RKO (cell line): ENCODE measurements at places on chromosomes 1 and 21.

DNA sequence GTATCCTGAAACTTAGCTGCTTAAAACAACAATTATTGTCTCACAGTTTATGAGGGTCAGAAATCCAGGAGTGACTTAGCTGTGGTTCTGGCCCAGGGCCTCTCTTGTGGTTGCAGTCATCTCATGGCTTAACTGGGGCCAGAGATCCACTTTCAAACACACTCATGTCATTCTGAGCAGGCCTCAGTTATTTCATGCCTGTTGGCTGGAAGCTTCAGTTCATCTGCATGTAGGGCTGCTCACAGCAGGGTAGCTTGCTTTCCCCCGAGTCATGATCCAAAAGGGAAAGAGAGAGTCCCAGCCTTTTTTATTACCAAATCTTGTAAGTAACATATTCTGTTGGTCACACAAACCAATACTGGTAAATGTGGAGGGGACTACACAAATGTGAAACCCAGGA lies 96.6 kb upstream of the B3GALT2 start:
- no peak for DNase-seq

DNA sequence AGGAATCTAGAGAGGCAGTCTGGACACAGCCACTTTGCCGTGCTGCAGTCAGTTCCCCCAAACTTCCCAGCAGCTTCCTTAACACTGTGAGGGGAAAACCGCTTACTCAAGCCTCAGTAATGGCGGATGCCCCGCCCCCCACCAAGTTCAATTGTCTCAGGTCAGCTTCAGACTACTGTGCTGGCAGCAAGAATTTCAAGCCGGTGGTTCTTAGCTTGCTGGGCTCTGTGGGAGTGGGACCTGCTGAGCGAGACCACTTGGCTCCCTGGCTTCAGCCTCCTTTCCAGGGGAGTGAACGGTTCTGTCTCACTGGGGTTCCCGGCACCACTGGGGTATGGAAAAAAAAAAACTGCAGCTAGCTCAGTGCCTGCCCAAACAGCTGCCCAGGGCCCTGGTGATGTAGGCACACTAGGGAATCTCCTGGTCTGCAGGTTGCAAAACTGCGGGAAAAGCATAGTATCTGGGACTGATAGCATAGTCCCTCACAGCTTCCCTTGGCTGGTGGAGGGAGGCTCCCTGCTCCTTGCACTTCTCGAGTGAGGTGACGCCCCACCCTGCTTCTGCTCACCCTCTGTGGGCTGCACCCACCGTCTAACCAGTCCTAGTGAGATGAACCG lies 23.7 kb upstream of the HFM1 start:
- no peak for DNase-seq

DNA sequence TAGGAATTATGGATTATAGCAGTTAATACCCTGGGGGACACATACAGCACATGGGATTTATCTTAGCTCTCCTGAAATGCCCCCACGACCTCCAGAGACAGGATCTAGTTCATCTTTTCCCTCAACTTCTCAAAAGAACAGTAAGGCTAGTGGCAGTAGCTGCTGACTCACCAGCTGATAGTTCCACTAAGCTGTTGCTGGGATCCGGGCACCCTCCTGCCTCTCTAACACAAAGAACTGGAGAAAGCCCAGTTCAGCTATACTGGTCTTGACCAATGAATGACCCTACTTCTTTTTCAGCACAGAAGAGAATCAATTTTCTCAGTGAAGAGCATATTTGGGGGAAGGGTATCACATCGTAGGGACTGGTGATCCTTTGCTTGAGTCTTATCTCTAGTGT lies 84.1 kb downstream of the PGBD5 start:
- DNase-seq, result no peak

DNA sequence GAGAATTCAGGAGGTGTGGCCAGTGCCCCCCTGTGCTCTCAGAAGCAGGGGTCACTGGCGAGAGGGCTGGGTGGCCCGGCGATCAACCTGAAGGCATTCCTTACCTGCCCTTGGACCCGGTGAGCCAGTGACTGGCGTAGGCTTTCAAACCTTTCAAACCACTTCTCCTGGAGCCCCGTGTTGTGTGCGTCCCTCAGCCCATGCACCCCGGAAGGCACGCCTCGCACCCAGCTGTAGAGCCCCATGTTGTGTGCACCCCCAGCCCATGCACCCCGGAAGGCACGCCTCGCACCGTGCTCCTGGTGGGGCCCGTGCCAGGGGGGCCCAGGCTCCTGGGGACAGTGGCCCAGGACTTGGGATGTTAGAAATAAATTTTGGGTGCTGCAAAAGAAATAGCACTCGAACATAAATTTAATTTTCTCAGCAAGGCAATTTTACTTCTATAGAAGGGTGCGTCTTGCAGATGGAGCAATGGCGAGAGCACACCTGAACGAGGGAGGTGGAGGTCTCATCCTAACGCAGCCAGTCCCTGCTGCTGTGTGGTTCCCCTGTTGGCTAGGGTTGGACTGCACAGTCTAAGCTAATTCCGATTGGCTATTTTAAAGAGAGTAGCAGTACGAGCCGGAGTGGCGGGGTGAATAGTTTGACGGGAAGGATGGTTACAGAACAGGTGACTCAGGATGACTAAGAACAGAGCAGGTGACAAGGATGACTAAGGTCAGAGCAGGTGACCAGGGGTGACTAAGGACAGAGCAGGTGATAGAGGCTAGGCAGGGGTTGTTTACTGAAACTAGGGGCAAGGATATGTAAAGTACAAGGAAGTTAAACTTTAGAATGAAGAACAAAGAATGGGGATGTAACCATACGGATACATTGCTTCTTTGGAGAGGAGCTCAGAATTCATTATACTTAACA lies 47.4 kb downstream of the PRKCZ start:
- peak; percentile 67 for DNase-seq

- no peak for DNase-seq
These were observed 6.4 kb downstream of the DYRK1A start for GRCh38 chr21:37372951-37373350.

- DNase-seq, result no peak
These were observed 1.2 kb upstream of the C1orf54 start for GRCh38 chr1:150271291-150271959.

DNA sequence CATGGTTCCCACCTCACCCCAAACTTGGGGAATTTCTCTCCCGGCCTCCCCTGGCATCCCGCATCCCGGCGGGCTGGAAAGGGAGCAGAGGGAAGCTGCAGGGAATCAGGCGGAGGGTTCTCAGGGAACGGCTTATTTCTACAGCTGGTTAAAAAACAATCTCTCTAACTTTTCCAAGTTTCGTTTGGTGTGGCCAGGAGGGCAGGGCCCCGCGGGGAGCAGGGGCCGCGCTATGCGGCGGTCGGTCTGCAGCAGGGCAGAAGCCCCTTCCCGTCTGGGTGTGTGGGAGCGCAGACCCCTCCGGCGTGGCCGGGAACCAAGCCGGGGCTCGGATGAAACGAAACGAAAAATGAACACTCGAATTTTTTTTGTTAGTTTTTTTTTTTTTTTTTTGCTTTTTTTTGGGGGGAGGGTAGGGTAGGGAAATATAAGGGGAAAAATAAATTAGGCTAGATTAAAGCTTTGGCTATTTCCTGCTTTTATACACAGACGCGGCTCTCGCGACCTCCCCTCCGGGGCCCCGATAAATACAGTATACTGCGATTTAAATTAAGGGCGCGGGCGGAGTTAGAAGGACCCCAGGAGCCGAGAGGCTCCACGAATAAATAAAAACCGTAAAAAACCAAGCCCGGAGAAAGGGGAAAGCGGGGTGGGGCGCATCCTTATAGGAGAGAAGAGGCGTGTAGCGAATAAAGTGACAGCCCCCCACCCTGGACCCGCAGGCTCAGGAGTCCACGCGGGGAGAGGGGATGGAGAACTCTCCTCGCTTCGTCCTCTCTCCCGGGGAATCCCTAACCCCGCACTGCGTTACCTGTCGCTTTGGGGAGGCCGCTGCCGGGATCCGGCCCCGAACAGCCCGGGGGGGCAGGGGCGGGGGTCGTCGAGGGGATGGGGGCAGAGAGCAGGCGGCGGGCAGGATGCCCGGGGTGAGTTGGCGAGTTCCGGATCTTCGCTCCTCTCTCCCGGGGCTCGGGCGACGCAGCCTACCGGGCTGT lies 2.1 kb downstream of the POU3F1 start:
- DNase-seq, result no peak

DNA sequence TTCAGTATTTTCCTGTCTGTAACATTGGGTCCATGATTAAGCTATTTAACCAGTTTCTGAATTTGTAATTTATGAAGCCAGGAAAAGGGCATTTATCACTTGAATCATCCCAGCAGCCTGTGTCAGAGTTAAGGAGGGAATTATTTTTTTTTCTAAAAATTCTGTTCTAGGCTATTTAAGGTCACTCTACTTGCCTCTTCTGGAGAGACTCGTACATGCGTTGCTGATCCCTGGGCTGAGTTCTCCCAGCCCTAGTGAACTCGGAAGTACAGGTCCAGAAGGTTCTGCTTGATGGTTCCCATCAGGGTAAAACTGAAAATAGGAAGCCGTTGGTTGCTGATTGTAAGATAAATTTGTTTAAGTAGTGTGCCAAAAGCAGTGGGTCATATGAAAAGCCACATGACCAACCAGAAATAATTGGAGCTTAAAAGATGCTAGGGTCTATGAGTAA lies 90.7 kb downstream of the GPR88 start:
- DNase-seq, result no peak

DNA sequence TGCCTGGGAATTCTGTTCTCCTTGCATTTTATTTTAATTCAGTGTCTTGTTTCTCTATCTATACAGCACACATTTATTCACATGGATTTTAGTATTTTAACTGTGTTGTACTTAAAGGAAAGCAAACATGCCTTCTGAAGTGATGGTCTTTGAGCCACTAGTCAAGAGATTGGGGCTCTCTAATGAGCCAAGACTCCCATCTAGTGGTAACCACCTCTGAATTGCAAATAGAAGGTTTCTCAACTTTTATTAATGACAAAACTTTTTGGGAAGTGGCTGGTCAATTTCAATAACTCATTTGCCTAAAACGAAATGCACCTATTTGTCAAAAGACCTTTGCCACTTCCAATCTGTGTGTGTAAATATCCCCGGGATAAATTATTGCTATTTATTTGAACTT lies 199.6 kb downstream of the LTN1 start:
- no peak for DNase-seq

GRCh38 chr1:1080122-1080757 lies 6.1 kb upstream of the RNF223 start:
- DNase-seq, result no peak

- DNase-seq, result peak; percentile 25
These were observed 1.1 kb upstream of the POMGNT1 start for GRCh38 chr1:46199233-46199749.

- no peak for DNase-seq
These were observed 4.2 kb upstream of the C1orf162 start for GRCh38 chr1:111469539-111469938.

GRCh38 chr1:196611873-196612272 lies 3.6 kb upstream of the KCNT2 start:
- no peak for DNase-seq

DNA sequence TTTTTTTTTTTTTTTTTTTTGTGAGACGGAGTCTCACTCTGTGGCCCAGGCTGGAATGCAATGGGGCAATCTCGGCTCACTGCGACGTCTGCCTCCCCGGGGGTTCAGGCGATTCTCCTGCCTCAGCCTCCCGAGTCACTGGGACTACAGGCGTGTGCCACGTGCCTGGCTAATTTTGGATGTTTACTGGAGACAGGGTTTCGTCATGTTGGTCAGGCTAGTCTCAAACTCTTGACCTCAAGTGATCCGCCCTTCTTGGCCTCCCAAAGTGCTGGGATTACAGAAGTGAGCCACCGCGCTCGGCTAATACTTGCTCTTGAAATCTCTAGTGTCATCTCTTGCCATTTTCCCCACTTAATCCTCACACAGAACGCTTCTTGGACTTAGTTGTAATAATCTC lies 1.1 kb upstream of the SYCP1 start:
- no peak for DNase-seq

- DNase-seq, result peak; percentile 70
These were observed 4.4 kb downstream of the ST7L start for GRCh38 chr1:112614460-112615065.

GRCh38 chr1:85579622-85580021 lies 939 bp upstream of the CCN1 start:
- peak; percentile 81 for DNase-seq
